Left cardiac atrium (tissue), 4 donors: ENCODE measurements at places on chromosomes 5 and 9. TPM values are rescaled to one million over a fixed set of nuclear protein-coding genes. Genes with fewer than 3 reads are reported as not detected.

DNA sequence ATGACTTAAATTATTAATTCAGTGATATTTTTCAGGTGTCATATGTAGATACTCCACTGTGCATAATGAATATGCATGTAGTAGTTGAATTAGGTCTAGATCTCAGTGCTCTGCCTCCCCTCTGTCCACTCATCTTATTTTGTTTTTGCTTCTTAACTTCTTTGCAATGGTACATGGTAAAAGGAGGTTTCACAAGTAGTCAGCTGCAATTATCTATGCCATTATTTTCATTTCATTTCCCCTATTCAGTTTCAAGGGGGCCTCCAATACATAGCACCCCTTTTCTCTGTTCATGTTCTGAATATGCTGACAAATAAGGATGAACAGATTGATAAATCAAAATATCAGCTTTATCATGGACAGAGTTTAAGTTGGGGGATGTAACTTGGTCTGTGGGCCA lies 511.6 kb upstream of the ZNF608 start:
- no peak for DNase-seq

DNA sequence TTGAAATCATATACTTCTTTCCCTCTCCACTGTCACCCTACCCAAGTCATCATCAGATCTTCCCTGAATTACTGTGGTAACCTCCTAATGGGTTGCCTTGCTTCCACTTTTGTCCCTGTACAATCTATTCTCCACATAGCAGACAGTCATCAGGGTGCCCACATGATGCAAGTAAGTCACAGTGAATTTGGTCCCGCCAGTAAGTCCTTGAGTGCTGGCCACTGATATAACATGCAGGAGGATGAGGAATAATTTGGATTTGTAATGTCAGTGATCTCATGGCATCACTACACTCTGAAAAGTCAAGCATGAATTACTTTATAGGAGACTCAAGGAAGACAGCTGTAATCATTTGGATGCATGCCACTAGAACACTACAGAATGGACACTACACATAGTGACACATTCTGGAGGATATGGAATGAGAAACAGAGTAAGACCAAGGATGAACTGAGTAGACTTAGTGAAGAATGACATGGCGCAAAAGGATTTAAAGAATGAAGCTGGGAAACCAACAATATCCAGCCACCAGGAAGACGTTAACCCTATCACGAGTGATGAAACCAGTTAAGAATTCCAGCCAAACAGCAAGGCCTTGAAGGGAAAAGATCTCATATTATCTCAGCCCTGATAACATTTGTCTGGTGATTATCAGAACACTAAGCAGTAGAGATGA lies 28.6 kb downstream of the MARCHF3 start:
- no peak for DNase-seq

The MARCHF11 gene
- 3.4 TPM for total RNA-seq

- no peak for DNase-seq
These were observed 54.4 kb downstream of the MRPL36 start for GRCh38 chr5:1745123-1745795.

- no peak for DNase-seq
These were observed 7.5 kb downstream of the TMEM250 start for GRCh38 chr9:136111190-136111589.

- DNase-seq, result no peak
These were observed 513.0 kb downstream of the MTRR start for GRCh38 chr5:8381972-8382371.

DNA sequence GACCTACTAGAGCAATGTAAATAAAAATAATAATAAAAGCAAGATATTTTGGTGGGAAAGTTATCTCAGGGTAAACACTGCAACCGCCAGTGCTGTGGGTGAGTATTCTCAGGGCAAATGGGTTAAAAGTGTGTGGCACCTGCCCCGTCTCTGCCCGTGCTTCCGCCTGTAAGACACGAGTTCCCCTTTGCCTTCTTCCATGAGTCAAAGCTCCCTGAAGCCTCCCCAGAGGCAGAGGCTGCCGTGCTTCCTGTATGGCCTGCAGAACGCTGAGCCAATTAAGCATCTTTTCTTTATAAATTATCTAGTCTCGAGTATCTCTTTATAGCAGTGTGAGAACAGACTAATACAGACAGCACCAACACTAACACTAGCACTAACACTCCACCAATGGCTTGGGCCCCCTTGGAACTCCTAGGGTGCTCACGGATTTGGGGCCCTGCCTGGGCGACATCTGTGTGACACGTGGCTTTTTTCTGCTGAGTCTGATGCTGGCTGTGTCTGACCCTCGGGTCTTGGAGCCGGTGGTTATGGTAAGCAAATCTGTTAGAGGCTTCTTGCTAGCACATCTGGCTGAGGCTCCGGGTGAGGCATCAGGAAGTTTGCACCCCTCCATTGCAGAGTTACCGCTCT lies 10.6 kb downstream of the PLEKHG4B start:
- DNase-seq, result no peak

DNA sequence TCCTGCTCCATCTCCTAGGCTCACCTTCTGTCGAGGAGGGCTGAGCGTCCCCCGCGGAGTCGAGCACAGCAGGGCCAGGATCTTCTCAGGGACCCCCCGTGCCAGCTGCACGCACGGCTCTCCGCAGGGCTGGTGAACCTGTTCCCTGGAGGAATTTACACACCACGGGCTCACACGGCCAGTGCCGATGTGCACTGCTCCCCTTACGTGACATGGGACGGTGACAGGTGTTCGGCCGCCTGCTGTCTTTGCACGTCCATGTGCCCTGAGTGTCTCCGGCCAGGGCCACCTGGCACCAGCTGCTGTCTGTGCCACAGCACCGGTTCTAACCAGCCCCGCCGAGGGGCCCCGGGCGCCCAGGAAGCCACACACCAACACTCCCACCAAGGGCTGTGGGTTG lies 8.7 kb upstream of the AGPAT2 start:
- DNase-seq, result peak; percentile 27

DNA sequence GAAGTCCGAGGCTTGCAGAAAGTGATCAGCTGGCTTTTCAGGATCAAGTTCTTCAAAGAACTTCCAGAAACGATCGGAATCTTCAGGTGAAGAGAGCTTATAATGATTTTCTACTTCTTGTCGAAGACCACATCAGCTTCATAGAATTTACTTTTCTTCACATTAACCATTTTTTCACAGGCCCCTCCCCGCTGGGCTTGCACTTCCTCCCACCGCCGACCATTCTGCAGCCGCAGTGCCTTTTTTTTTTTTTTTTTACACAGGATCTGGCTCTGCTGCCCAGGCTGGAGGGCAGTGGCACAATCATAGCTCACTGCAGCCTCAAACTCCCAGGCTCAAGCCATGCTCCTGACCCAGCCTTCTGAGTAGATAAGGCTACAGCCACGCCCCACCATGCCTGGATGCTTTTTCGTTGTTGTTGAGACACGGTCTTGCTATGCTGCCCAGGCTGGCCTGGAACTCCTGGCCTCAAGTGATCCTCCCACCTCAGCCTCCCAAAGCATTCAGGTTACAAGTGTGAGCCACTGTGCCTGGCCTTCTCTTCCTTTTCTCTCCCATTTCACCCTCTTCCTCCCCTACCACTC lies 15.3 kb upstream of the RNF130 start:
- DNase-seq, result no peak

The FNBP1 gene
- total RNA-seq, result 29.0 TPM

The PCDHGB3 gene
- 4.6 TPM for total RNA-seq

DNA sequence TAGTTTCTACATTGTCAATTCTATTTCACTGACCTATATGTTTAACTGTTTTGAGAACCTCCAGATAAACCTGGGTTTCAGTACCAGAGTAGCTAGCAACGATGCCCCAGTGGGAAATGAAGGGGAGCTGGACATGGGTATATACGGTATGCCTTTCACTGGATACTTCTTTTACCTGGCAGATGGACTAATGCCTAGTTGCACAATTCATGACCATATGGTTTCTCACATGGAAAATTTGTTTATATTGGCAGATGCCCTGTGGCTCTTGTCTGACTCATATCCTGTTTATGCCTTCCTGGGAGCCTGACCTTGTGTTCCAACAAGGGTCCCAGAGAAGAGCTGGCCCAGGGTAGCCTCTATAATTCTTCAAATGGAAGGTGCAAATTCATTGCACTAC lies 144.1 kb downstream of the MAT2B start:
- DNase-seq, result no peak

- DNase-seq, result no peak
These were observed 677.5 kb upstream of the ST8SIA4 start for GRCh38 chr5:101580591-101580990.

The LHX3 gene
- total RNA-seq, result not detected

The SHC3 gene
- total RNA-seq, result 1.5 TPM

The FBP1 gene
- total RNA-seq, result 3.4 TPM

DNA sequence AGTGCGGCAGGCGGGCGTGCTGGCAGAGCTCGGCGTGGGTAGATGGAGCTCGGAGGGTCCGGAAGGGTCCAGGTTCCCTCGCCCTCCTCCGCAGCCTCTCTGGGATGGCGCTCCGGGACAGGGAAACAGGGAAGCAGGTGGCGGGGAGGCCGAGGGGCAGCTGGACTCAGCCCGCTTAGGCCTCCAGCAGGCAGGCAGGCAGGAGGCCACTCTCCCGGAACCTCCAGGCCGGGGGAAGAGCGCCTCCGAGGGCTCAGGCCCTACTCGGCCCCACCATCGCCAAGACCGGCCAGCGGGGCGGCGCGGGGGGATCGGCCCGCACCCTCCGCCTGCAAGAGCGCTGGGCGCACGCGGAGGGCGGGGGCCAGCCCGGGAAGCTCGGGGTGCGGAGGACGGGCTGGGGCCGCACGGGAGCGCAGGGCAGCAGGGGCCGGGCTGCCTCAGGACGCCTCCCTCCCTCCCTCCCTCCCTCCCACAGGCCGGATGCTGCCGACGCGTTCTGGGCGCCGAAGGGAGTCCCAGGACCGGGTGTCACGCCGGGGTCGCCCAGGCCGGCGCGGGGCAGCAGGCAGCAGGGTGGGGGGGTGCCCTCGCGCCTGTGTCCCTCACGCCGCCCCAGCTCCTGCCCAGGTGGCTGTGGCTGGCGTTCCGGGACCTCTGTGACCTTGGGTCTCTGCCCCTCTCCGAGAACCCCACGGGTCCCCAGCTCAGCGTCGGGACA lies 977 bp downstream of the MGAT4B start:
- DNase-seq, result peak; percentile 61

DNA sequence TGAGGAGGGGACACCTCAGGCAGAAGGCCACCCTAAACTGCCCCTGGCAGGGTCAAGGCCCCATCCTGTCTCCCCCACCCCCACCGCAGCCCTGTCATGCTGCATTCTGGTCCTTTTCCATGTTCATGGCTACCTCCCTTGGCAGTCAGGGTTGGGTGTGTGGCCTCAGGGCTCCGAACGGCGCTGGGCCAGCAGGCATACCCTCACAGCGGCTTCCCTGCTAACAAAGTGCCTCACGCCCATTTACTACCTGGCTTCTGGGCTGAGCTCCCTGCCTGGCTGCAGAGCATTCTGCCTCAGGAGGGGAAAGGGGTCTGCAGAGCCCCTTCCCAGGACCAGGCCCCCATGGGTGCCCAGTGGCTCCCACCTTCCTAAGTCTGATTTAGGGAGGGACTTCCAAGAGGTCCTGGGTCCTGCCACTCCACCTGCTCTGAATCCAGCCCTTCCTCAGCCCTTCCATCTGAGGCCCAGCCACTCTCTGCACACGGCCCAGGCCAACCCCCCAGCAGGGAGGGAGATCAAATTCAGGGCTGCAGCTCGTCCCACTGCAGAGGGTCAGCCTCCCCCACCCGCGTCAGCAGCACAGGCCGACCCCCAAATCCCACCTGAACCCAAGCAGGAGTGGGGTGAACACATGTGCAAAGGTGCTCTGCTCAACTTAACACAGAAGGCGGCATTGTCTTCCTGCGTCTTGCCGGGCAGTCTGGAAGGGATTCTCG lies 115.9 kb upstream of the PHYKPL start:
- DNase-seq, result no peak

GRCh38 chr9:74304598-74304997 lies 192.5 kb upstream of the RORB start:
- DNase-seq, result no peak

The GAS1 gene
- total RNA-seq, result 39.3 TPM

GRCh38 chr5:136067422-136067821 lies 38.6 kb downstream of the TGFBI start:
- no peak for DNase-seq

DNA sequence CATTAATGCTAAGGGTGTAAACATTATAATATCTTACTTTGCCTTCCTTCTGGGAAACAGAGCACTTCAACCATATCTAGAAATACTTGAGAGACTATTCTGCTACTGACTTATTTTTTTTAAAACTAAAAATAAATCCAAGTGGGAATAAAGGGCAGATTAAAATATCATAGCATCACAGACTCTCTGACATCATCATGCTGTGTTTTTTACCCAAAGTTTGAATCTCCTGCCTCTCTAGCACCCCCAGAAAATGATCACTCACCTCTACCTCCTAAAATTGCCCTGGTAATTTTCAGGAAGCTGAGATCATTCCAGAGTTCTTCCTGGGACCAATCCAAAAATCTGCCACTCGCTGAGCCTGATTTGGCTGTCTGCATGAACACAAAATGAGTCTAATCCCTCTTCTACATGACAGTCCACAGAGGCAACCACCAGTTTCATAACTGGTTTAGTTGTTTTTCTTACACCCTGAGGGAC lies 813.8 kb upstream of the DMAC1 start:
- DNase-seq, result no peak

DNA sequence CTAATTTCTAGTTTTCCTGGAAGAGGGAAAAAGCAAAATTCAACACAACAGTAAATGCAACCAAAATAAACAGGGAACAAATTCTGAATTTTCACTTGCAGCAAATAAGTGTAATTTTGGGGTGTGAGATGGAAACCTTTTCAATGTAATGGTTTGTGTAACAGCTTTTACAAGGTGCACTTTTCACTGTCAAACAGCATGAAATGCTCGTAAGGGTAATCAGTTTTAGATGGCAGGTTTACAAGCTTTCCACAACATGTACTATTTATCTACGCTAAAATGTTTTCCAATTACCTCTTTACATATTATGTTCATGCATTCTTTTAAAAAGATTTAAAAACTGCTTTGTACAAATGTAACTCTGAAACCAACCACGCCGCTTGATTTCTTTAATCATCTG lies 115.3 kb downstream of the RFX3 start:
- DNase-seq, result no peak

DNA sequence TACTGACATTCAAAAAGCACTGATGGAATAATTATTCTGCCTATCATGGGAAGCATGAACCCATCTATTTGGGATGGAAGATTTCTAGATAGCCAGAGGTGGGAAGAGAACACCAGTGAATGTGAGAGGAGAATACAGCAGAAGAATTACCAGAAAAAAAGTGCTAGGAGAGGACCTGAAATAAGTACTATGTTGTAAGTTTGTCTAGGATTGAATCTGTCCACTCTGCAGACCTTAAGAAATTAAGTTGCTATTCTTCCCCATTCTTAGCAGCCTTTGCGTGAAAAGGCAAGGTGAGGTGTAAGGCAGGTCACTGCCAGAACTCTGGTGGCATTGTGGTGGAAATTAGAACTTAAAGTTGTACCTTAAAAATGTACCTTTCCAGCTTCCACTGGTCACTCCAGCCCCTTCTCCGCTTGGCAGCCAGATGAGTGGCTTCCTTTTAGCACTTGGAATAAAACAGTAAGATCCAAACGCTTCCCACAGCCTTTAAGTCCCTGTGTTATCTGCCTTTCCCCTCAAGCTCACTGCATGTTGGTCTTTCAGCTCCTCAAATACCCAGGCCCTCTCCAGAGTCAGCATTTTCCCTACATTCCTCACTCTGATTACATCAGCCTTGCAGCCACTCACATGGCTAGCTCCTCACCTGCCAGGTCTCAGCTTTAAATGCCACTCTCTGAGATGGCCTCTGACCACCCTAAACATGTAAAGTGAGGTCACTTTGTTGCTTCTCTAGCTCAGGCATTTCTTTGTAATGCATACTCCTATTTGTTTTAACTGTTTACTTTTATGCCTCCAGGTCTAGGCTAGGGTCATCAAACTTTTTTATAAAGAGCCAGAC lies 253.0 kb downstream of the EPB41L4A start:
- DNase-seq, result no peak

The PCDHA10 gene
- total RNA-seq, result 0.55 TPM
